ENCODE measurements at places on chromosomes 1 and 21.

DNA sequence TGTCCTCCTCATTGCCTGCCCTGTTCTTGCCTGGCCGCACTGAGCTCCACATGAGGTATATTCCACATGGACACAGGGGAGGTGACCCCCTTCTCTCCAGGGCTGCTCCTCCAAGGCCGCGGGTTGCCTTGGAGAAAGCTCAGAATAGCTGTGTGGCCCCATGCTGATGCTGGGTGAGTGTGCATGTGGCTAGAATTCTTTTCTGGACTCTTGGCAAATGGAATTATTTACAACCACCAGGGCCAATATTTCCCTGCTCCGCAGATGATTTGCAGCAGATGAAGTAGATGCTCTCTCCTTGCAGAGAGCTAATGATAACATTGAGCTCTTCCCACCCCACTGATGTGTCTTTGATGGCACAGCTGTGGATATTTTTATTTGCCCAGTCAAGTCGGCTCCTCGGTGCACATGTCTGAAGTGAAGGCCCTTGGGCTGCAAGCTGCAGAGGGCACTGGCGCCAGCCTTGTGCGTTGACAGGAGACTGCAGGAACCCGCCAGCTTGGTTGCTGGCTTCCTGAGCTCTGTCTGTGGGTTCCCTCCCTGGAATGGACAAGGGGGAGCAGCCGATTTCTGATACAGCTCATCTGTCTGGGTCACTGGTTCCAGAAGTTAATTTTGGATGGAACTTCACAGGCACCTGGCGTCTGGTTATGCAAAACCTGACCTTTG lies 404.7 kb upstream of the VAMP3 start:
- no peak for DNase-seq

DNA sequence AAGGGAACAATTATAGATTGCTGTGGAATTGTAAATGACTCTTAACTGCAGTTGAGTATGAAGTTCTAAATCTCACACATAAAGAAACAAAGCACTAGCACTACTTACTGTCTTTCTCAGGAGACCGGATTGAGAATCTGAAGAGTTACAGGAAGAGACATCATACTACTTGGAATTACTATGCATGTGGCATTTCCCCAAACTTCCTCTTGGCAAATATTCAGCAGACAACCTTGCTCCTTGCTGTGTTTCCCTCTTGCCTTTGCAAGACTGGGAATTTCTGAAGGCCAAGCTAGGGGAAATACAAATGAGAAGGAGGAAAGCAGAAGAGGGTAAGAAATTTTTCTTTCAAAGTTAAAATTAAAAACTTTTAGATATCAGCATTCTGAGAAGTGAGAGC lies 173.6 kb upstream of the KCTD3 start:
- DNase-seq: no peak

DNA sequence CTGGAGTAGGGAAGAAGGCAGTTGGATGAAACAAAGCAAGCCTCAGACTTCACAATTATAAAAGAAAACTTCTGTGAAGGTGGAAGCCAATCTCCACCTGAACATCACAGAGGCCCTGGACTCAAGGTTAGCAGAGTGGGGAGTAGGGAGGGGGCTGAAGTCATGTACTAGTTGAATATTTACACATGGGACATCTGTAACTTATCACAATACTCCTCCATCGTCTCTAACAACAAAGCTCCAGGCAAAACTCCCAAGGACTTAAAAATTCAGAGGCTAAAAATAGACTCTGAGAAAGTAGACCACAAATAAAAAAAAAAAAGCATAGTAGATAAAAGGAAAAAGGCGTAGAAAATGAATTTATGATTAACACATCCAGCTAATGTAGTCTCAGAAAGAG lies 326.3 kb upstream of the PKN2 start:
- DNase-seq: no peak

GRCh38 chr1:33130297-33130696 lies 49.3 kb downstream of the AZIN2 start:
- no peak for DNase-seq

DNA sequence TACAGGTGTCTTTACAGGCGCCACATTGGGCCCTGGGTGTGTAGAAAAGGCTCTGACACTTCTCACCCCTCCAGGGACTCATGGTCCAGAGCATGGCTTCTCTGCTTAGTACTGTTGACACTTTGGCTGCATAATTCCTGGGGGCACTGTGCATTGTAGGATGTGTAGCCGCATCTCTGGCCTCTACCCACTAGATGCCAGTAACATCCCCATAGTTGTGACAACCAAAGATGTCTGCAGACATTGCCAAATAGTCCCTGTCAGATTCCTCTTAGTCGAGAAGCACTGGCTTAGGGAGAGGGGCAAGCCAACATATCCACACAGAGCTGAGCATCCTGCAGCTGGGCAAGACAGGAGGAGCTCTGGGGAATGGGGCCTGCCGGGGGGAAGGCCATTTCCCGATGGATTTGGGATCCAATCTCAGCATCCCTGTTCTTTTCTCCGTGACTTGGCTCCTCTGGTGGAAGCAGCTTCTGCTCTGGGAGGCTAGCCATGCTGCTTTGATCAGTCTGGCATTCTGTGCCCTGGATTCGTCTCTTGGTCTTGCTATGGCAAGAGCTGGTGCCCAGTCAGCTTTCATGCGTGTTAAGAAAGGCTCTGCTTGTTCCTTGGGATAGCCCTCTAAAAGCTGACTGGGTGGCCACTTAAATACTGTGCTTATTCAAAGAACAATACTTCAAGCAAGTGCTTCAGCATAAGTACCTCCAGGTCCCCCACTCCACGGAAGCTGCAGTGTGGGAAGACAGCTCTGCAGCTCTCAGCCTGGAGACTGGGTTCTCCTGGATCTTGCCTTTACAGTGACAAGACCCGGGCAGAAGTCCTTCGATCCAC lies 38.3 kb upstream of the SCMH1 start:
- DNase-seq: peak; percentile 15

GRCh38 chr1:53346814-53347176 lies 18.9 kb upstream of the LRP8 start:
- DNase-seq: no peak

- DNase-seq: no peak
These were observed 177.1 kb downstream of the GPATCH2 start for GRCh38 chr1:217453816-217454215.

GRCh38 chr1:54361342-54361741 lies 44.9 kb downstream of the SSBP3 start:
- no peak for DNase-seq

DNA sequence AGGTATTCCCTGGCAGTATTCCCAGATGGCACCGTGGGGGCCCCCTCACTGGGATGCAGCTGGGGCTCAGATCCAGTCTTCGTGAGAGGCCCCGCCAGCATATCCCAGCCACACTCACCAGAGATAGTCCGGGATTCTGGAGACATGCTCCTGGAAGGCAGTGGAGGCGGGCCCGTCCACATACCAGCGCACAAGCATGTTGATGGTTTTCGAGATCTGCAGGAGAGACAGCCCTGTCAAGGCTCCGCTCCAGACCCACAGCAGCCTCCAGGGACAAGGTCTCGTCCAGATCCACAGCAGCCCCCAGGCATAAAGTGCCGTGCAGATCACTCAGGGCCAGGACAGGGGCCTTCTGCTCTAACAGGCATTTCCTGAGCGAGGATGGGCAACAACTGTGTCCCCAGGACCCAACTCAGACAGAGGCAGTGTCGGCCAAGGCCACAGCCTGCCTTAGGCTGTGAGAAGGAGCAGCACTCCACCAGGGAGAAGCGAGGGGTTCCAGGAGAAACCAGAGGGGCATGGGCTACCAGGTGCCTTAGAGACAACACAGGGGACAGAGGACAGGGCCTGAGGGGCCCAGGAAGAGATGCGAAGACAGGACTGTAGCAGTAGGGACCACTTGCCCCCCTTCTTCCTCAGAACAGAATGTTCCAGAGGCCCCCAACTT lies 14.8 kb downstream of the LSS start:
- DNase-seq: no peak

- DNase-seq: no peak
These were observed 17.5 kb upstream of the KAZN start for GRCh38 chr1:14580986-14581385.

DNA sequence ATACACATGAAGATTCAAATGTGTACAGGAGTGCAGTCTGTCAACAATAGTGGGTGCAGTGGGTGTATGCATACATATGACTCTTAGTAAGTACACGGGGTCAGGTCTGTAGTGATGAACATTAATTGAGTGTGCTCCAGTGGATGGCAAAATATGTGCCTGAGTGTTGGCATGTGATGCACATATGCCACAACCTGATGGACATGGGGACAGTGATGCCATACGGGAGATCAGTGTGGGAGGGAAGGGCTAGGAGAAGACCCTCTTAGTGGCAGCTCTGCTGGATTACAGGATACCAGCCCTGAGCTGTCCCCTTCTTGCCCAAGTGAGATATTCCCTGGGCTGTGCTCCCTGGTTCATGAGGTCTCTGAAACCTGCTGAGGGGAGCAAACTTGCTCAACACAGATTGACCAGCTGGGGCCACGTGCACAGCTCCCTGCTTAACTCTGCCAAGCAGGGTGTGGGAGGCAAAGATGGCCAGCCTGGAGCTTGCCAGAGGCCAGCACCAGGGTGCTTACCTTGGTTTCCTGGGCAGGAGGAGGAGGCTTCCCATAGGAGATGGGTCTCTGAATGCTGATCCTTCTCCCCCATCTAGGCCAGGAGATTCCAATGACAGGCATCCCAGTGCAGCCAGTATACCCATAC lies 2.2 kb downstream of the SHISA4 start:
- DNase-seq: no peak

GRCh38 chr1:176193663-176194062 lies 13.4 kb downstream of the COP1 start:
- DNase-seq: no peak

- no peak for DNase-seq
These were observed 114.1 kb upstream of the CD34 start for GRCh38 chr1:208025031-208025430.

- DNase-seq: no peak
These were observed 1.2 kb downstream of the MYBPH start for GRCh38 chr1:203174324-203174985.

GRCh38 chr21:31157756-31158155 lies 119.5 kb upstream of the KRTAP19-8 start:
- DNase-seq: no peak

DNA sequence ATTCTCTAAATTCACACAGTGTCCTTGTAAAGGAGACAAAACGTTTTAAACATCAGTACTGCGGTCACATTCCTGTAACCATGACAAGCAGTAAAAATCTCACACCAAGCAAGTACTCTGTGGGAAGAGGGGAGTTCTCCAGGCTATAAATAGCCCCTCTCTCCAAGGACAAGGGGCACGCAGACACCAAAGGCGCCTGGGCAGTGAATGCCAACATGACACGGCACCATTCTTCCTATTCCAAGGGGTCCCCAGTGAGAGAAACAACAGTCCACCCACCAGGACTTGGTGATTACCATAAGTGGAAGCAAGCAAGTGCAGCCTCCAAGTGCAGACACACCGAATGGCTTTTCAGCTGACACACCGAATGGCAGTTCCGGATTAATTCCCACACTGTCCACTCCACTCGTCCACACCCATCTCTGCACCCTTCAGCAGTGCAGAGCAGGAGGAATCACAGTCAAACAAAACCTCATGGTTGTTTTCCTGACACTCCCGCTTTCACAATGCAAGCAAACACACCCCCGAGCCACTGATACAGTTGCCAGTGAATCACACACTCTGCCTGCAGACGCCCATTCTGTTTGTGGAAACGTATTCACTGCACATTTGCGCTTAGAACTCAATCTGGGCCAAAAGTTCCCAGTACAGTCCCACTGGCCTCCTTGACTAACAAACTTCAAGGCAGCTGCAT lies 1.8 kb downstream of the PTTG1IP start:
- peak; percentile 25 for DNase-seq

GRCh38 chr1:206606867-206607266 lies 5.4 kb downstream of the EIF2D start:
- DNase-seq: no peak

- peak; percentile 93 for DNase-seq
These were observed at the start of gene KCNE1 for GRCh38 chr21:34511787-34512455. KCNE1 (minus strand) TSS chr21:34512210; CDS start chr21:34449634, 62,576 bp downstream.

DNA sequence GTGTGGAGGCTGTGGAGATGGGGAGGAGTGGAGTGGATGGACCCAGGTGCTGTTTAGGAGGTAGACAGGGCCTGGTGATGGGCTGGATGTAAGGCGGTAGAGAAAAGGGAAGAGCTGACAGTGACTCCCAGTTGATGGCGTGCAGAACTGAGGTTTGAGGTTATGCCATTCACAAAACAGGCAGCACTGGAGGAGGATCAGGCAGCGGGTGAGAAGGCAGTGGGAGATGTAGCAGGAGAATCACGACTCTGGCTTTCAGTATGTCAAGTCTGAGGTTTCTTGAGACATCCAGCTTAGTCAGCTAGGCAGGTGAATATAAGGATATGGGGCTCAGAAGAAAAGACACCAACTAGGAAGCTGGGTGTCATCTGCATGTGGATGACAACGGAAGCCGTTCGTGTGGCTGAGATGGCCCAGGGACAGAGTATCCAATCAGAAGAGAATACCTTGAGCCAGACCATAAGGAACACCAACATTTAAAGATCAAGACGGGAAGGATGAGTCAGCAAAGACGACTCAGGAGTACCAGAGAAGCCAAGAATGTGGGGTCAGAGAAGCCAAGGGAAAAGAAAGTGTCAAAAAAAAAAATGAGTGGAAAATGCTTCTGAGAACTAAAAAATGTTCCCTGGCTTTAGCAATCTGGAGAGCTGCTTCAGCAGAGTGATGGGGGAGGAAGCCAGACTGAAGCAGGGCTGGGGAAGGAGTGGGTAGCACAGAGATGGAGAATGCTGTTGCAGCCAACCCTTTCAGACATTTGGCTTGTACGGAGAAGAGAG lies 15.2 kb downstream of the LRRN2 start:
- DNase-seq: no peak

GRCh38 chr1:60841116-60842046 lies 241.0 kb upstream of the NFIA start:
- no peak for DNase-seq

DNA sequence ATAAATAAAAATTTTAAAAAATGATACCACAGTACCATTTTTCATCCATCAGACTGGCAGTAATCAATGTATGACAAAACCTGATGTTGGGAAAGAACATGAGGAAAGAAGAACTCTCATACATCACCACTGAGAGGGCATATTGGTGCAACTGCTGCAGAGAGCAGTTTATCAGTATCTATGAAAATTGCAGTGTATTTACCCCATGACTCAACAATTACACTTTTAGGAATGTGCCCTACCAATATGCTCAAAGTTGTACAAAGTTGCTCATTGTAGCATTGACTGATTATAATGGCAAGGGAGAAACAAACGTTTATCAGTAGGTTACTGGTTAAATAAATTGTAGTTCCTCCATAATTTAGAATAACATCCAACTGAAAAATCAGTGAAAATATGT lies 36.7 kb downstream of the CATSPERE start:
- DNase-seq: no peak
